Stimulated activated CD4-positive, alpha-beta T cell treated with anti-CD3 and anti-CD28 coated beads, TNF-alpha, amount 100 ng/mL, for 1 hour (primary cell): ENCODE measurements at places on chromosomes 2 and 18.

- DNase-seq, result no peak
These were observed 308.5 kb downstream of the NRXN1 start for GRCh38 chr2:50723286-50723938.

DNA sequence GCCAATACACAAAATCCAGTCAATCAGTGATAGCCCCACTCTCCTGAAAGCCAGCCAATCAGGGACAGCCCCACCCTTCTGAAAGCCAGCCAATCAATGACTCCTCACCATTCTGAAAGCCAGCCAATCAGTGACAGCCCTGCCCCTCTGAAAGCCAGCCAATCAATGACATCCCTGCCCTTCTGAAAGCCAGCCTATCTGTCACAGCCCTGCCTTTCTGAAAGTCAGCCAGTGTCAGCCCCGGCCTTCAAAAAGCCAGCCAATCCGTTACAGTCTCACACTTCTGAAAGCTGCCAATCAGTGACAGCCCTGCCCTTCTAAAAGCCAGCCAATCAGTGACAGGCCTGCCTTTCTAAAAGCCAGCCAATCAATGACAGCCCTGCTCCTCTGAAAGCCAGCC is 95.9 kb upstream of the HDAC4 start:
- no peak for DNase-seq

DNA sequence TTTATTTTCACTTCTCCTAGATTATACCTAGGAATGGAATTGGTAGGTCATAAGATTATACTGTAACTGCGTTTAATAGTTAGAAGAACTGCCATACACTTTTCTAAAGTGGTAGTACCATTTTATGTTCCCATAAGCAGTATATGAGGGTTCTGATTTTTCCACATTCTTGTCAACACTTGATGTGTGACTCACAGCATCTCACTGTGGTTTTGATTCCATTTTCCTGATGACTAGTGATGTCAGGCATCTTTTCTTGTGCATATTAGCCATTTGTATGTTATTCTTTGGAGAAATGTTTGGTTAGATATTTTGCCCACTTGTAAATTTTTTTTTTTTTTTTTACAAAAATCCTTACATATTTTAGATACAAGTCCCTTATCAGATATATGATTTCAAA is 2.3 kb downstream of the DCAF17 start:
- DNase-seq, result no peak

DNA sequence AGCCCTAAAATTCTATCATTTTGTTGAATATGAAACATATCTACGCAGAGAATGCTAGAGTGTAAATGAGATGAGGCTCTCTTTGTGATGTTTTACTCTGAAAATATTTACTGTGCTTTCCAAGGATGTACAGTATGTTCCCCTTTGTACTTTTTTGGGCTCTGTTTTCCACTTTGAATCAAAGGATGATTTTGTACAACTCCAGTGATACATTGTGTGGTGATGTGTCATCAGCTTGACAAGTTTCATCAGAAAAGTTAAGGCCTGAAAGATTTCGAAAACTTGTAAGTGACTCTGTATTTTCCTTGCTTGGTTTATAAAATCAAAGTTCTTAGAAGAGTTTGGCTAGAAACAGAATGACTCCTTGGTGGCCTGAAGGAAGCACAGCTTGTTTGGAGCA is 206.3 kb downstream of the LTBP1 start:
- DNase-seq, result no peak

- DNase-seq, result no peak
These were observed 50.5 kb upstream of the TUBA3D start for GRCh38 chr2:131425231-131425941.

DNA sequence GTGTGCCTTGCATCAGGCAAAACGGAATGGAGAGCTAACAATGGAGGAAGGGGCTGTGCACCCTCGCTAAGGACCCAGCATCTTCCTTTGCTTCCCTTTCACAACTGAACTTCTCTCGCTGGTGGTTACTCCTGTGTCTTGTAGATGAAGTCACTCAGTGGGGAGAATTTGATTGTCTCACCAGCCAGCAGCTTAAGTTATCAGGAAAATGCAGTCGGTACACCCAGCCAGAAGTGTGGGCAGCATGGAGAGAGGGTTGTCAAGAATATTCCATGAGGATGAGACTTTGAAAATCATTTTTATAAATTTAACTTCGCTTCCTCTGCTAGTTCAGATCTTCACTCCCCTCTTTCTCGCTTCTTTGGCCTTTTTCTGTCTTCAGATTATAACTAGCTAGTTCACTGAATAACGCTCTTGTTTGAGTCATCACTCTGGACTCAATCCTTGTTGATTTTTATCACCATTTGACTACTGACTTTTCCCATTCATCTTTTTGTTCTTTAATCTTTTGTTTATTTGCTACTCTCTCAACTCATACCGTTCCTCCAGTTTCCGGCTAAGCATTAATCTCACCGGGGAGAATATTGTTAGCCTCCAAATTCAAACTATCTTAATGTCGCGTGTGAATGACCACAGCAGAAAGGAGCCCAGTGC is 221.7 kb downstream of the CD226 start:
- DNase-seq, result no peak

DNA sequence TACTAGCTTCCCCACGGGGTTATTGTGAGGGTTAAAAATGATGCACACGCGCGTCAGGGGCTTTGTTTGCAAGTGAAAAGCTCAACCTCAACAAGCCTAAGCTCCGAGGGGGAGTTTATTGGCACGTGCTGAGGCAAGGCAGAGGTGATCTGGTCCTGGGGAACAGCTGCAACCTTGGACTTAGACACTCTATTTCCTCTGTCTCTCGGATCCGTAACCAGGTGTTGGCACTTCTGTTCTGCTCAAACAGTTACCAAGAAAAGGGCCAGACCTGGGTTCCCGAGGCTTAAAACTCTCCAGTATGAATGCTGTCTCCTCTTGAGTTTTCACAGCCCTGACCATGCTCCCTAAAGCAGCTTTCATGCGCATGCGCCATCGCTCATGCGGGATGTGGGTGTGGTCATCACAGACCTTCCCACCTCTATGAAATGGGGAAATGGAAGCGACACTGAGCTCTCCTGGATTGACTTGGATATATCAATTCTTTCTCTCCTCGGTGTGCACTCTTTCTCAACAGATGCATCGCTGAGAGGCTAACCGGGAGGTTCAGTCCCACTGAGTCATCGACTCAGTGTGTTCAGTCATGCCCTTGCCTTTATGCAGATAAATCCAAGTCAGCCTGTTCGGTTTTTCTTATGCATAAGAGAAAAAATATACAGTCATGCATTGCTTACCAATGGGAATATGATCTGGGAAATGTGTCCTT is 19.9 kb upstream of the RAB31 start:
- DNase-seq, result no peak

GRCh38 chr2:185860321-185860720 is 121.7 kb downstream of the FSIP2 start:
- no peak for DNase-seq

DNA sequence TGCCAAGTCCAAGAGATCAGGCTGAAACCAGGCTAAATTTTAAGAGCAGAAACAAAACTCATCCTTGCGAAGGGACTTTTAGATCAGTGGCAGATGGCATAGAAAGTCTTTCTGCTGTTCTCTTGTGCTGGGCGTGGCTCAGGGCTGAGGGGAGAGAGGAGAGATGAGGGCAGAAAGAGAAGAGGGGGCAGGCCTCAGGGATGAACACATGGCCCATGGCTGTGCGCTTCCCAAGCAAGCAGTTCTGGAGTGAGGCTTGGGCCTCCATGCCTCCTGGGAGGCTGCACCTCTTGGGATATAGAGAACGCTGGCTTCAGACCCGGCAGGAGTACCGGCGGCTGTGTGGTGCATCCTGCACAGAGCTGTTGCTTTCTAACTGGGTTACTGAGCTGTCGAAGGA is 41.0 kb downstream of the HPCAL1 start:
- DNase-seq, result no peak

- no peak for DNase-seq
These were observed 19.6 kb upstream of the DNAH7 start for GRCh38 chr2:196088203-196088602.

DNA sequence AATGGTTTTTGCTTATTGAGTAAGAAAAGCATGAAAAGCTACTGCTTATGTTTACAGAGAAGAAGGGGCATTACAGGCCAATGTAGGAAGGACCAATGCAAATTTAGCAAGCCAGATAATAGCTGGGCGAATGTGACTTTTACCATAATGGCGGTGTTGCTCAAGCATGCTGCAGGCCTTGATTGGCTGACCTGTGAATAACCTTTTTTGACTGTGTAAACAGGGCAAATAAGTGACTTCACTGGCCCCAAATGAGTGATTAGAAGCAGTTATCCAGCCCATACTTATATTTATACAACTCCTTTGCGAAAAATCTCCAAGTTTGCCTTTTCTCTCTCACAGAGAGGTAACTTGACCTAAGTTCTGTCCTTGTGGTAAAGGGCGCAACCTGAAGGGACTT is 146.9 kb downstream of the SP3 start:
- DNase-seq, result no peak

DNA sequence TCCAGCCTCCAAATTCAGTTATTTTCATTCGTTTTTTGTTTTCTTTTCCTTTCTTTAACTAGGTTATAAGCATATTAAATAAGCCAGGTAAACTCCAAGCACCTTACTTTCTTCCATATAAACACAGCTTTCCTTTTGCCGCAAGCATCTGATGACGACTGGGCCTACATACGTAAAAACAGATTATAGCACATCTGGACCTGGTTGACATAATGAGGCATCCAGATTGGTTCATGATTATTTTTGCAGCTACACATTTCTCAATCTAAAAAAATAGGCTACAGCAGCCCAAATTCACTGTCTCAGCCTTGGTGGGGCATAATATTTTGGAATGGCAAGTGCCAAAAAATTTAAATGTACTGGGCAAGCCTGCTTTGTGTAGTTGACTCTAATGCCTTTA is 7.7 kb downstream of the CYP1B1 start:
- no peak for DNase-seq

DNA sequence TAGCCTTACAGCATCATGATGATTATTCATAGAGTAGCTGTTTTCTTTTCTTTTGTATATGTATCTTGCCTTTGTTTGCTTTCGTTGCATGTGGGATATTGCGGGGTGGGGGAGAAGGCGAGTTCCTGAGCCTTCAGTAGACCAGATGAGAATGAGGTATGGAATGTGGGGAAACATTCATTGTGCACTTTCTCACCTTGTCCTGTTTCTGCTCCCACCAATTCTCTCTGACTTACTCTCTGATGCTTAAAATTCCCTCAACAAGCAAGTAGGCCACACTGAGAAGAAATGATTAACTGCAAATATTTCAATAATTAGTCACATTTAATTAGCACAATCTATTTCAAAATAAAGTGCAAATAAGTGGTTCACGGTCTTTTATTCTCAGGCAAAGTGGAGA is 31.0 kb downstream of the GKN2 start:
- DNase-seq, result no peak

DNA sequence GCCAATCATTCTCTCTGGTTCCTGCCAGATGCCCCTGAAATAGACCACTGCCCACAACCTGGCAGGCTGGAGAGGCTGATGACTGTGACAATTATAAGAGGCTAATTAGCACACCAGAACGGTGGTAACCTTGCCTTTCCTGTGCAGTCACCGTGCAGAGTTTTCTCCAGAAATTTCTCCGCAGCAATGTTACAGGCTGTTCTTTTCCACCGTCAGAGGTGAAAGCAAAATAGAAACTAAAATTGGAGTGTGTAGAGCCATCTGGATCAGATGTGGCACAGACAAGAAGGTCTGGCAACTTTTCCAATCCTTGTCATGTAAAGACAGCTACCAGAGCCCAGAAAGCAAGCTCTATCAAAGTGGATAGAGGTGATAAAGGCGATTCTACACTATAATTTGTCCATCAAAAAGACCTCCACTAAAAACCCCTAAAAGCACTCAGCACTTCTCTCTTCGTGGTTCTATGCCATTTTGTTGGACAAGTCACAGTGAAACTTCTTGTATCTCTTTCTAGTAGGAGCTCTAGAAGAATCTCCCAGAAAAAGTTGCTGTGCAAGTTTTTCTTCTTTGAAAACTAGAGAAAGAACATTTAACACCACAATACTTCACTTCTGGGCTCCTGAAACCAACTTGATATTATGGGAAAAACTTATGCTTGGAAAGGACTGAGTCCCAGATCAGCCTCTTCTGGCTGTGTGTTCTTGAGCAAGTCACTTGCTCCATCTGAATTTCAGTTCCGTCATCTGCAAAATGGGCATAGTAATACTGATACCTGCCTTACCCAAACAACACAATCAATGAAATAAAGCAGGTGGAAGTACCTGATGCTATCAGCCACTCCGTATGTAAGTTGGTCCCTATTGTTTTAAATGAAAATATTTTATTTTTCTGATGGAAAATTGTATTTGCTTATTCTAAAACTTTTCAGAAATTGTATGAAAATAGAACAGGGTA is 295.6 kb upstream of the DLGAP1 start:
- DNase-seq, result no peak

DNA sequence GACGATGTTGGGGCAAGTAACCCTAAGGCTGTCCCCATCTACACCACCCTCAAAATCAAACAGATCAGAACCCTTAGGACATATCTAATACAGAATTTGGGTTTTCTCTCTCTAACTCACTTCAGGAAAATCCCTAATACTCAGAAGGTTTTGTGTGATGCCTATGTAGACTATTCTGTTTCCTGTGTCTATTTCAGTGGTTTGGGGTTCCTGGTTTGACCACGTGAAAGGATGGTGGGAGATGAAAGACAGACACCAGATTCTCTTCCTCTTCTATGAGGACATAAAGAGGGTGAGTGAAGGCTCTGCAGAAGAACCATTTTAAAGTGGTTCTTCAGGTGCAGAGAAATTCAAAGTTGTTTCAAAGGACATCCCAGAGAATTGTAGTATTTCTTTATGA is 16.3 kb downstream of the SULT1C2 start:
- DNase-seq, result no peak

GRCh38 chr18:76979906-76980305 is 152.7 kb downstream of the MBP start:
- DNase-seq, result no peak

- DNase-seq, result no peak
These were observed 161.8 kb upstream of the DTNA start for GRCh38 chr18:34548120-34548972.

DNA sequence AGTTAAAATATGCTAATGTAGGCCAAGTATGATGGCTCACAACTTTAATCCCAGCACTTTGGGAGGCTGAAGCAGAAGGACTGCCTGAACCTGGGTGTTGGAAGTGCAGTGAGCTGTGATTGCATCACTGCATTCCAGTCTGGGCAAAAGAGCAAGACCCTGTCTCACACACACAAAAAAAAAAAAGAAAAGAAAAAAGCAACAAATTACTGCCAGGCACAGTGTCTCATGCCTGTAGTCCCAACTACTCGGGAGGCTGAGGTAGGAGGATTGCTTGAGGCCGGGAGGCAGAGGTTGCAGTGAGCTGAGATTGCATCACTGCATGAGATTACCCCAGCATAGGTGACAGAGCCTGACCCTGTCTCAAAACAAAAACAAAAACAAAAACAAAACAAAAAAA is 110.6 kb downstream of the PRELID3A start:
- DNase-seq, result no peak
